Large intestine (tissue), 12 donors: ENCODE measurements at places on chromosomes 12 and 14. TPM values are rescaled to one million over a fixed set of nuclear protein-coding genes. Genes with fewer than 3 reads are reported as not detected.

- H3K27me3 ChIP-seq, result no peaks in the 10 kb centered on the region
- H3K27ac ChIP-seq, result no peak overlapping the region
- no peak for DNase-seq
- no peaks in the 10 kb centered on the region for H3K4me1 ChIP-seq
- H3K36me3 ChIP-seq, result no peaks in the 10 kb centered on the region
Measured at GRCh38 chr14:46988312-46988711, 336.7 kb upstream of the RPL10L start.

DNA sequence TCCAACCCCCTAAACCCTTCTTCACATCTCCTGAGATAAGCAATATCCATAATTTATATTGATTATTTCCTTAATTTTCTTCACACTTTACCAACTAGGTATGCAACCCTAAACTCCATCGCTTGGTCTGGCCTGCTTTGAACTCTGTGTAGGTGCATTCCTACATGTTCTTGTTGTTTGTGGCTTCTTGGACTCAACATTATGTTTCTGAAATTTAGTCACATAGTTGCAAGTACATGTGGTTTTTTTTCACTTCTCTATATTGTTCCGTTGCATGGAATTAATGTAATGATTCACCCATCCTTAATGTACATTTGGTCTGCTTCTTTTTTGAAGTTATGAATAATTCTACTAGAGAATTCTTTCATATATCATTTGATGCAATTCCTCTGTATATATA is 1.6 kb upstream of the TAS2R30 start:
- H3K4me3 ChIP-seq, result no peak overlapping the region
- no peak overlapping the region for H3K27ac ChIP-seq
- no peaks in the 10 kb centered on the region for H3K36me3 ChIP-seq

DNA sequence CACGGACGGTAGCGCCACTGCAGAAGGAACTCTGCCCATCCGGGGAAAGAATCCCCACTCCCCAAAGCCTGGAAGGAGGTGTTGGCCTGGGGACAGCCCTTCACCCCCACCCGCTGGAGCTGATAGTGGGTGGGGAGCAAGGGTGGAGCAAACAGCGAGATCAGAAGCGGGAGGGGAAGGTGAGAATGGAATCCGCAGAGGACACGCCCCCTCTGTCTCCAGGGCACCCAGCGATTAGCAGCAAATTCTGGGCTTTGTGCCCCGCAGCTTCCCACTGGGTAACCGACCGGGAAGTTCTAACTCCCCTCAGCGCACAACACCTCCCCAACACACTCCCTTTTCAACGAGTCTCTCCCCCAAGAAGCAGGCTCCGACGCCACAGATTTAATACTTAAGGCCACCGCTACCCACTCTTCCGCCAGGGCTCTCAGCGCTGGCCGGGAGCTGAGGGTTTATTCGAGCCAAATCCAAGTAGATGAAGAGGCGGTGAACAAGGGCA is 1.4 kb downstream of the SLC25A29 start:
- H3K27me3 ChIP-seq, result no peaks in the 10 kb centered on the region
- no peaks in the 10 kb centered on the region for H3K36me3 ChIP-seq
- peak; percentile 58 for DNase-seq
- H3K4me1 ChIP-seq, result peaks cover 13% of the 10 kb centered on the region
- no peak overlapping the region for H3K27ac ChIP-seq
- peak overlapping the region; percentile 61 for H3K4me3 ChIP-seq

IQSEC3 gene
- polyA plus RNA-seq, result 2.7 TPM
